Right ventricle myocardium inferior (tissue), 1 donor: ENCODE measurements at places on chromosomes 3 and 15. TPM values are rescaled to one million over a fixed set of nuclear protein-coding genes. Genes with fewer than 3 reads are reported as not detected.

MBD4 gene
- total RNA-seq = 20.2 TPM

DNAH12 gene
- total RNA-seq = not detected

ZSCAN2 gene
- 5.7 TPM for total RNA-seq

FAM81A gene
- total RNA-seq = 11.0 TPM

PRR20G gene
- total RNA-seq = not detected

BCHE gene
- 5.5 TPM for total RNA-seq

PAQR9 gene
- 13.7 TPM for total RNA-seq

CRTC3 gene
- 25.8 TPM for total RNA-seq

SH2D7 gene
- not detected for total RNA-seq

ANKUB1 gene
- total RNA-seq = not detected

TM6SF1 gene
- total RNA-seq = 5.0 TPM

CPLX3 gene
- total RNA-seq = 2.8 TPM

DNA sequence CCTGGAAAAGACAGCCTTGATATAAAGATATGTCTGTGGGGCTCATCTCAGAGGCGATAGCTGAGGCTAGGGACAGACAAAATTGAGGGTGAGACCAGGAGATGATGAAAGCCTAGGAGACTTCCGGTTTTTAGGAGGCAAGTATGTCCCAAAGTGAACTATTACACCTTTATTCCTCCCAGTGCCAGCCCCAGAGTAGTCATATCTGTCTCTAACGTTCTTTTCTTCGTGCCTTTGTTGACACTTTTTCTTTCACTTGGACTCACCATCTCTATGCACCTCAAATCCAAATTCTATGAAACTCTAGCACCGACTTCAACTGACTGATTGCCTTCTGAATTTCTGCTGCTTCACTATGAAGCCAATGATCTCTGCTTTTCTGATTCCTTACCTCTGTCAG is 93.8 kb upstream of the RASGRP1 start:
- no peak for DNase-seq

DNA sequence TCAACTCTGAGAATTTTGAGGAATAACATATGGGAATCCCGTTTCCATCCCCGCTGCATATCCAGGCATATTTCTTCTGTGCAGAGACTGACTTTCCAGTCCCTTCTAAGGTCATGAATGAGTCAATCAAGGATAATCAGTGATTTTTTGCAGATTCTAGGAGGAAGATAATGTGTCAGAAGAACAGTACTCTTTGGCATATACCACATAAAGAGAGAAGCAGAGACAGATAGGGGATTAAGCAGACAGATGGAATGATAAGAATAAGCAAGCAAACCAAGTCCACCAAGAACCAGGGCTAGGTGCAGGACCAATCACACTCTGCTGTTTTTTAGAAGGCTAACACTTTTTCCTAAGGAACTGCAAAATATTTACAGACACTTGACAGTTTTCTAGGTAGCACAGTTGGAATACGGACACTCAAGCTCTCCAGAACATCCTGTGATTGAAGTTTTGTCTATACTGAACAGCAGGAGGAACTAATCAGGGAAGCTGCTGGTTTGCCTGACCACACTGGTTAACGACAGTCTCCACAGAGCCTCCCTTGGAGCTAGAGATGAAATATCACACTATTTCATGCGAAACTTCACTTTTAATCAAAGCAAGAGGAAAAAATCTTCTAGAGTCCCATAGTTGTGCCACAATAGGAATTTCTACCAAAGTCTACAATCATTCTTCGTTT is 450.0 kb upstream of the KCNMB2 start:
- no peak for DNase-seq

GRCh38 chr3:96619475-96619874 is 194.9 kb upstream of the EPHA6 start:
- DNase-seq = peak; percentile 64

GRCh38 chr3:124351430-124352148 is 359.7 kb upstream of the ROPN1 start:
- no peak for DNase-seq

- no peak for DNase-seq
Observed at GRCh38 chr3:141203866-141204265, 27.8 kb upstream of the PXYLP1 start.

GRCh38 chr3:138513090-138513843 is 78.9 kb downstream of the ESYT3 start:
- no peak for DNase-seq

DNA sequence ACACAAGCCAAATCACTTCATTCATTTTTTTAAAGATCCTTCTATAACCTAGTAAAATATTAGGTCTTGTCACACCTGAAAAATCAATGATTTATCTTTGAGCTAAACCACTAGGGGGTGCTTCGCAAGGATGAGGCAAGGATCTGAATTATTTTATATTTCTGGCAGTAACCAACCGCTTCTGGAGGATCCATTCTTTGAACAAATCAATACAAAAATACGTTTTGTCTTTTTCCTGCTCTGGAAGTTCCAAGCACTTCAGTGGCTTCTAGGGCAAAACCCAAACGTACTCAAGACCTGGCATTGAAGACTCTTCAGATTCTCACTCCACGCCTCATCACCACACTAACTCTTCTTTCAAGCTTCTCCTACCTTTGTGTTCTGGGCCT is 486 bp downstream of the LSG1 start:
- DNase-seq = no peak

GRCh38 chr15:90844696-90845095 is 23.7 kb upstream of the FURIN start:
- DNase-seq = no peak

GRCh38 chr3:57179580-57180410 is 14.6 kb upstream of the IL17RD start:
- DNase-seq = no peak

GRCh38 chr15:70528270-70528706 is 235.1 kb downstream of the UACA start:
- DNase-seq = no peak

DNA sequence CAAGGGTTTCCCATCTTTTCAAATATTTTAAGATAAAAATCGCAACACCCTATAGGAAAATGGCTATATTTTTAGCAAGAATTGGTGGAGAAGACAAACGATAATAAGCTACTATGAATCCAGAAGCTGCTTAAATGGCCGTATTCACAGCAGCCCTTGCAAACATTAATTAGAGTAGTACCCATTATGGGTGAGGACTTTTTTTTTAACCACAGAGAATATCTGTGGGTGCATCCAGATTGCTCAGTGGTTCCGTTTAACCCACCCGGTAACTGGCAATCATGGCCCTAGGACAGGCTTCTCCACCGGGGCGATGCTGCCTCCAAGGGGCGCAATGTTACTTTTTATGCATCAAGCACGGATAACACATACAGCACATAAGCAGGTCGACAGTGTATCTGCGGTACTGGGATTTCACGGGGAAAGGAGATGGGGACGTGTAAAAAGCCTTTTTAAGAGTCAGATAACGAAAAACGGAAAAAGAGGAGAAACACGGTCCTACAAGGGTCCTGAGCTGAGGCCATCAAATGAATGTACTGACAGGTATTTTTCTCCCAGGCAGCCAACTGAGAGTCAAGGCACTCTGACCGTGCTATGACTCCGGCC is 968 bp upstream of the TMEM266 start:
- no peak for DNase-seq

DNA sequence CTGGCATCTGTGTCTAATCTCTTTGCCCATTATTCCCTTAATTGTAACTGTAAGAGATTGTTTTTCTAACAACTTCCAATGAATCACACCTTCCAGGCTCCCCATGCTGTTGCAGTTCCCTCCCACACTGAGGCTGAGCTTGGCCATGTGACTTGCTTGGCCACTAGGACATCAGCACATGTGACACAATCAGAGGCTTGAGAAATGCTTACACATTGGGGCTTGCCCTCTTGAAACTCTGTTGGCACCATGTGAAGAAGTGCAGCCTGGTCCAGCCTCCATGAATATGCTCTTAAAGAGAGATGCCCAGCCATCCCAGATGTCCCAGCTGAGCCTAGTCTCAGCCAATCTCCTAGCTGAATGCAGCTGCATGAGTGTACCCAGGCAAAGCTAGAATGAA is 326.8 kb upstream of the SOX2 start:
- DNase-seq = no peak

DNA sequence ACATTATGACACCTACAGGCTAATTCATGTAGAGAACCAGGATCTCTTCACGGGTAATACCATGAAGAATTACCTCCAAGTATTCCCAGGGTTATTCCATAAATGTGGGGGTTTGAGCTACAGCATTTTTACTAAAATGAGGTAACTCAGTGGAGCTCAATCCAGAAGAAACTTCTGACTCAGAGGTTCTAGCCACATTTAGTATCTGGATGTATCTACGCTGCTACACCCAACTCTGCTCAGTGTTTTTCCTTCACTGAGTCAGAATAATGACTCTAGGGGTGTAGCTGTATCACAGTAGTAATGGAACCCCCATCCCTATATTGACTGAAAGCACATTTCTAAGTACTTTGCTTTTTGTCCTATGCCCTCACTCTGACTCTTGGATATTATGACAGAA is 52.4 kb downstream of the COPS2 start:
- no peak for DNase-seq

DNA sequence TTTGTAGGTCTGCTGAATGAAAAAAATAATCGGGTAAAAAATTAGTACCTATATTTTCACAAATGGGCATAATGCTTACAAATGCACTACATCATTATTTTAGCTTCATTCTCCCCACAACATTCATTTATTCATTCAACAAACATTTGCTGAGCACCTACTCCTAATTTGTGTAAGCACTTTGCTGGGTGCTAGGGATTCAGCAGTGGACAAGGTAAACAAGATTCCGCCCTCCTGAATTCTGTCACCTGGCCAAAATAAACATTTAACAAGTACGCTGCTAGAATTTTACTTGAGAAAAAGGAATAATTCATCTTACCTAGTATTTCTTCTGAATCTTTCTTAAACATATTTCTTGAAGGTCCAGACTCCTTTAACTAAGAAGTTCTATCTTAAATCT is 72.1 kb downstream of the TIGIT start:
- no peak for DNase-seq

DNA sequence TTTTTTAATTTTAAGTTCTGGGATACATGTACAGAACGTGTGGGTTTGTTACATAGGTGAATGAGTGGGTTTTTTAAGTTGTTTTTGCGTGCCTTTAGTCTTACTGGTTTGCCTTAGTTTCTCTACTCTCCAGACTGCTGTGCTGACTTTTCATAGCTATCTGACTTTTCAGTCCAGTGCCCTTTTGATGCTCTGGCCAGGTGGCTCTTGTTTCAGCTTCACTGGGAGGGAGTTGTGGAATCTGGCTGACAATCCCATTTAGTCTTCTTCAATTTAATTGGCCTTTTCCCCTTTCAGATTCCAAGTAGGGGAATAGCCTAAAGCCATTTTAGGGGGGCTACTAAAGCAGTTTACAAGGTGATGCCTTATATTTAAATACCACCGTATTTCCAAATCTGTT is 30.1 kb downstream of the FNDC3B start:
- DNase-seq = no peak

DNA sequence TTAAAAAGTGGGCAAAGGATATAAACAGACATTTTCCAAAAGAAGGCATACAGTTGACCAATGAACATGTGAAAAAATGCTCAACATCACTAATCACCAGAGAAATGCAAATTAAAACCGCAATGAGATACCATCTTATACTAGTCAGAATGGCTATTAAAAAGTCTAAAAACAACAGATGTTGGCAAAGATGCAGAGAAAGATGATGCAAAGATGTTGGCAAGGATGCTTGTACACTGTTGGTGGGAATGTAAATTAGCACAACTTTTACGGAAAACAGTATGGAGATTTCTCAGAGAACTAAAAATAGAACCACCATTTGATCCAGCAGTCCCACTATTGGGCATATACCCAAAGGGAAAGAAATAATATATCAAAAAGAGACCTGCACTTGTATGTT is 53.5 kb downstream of the TLNRD1 start:
- no peak for DNase-seq

- DNase-seq = no peak
Observed at GRCh38 chr15:98854496-98854895, 153.1 kb downstream of the PGPEP1L start.

DNA sequence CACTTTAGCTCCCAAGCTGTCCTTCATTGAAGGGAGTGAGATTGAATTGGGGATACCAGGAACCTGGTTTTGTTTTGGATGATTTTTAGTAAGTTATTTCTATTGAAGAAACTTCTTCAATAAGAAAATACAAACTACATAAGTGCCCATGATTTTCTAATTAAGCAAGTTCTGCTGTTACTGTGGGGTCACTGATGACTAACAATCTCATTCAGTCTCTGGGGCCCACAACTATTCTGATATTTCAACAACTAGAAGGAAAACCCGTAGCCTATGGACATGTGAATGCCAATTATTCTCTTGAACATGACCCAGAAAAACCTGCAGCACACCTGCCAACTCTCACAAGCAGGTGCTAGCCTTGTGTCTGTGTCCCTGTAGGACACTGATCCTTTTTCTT is 184.6 kb downstream of the DCLK3 start:
- DNase-seq = no peak

DNA sequence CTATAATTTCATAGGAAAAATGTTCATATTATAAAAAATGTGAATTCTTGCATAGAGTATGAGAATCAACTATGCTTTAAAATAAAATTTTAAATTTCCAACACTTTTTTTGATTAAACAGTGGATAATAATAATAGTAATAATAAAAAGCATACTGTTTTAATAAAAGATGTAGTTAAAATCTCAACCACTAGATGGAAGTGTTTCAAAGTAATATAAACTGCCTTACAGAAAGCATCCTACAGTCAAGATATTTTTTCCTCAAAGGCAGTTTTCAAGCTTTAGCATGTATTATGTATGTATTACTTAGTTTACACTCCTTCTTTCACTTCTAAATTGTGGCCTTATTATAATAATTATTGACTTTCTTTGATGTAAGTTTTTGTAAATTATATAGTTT is 217.5 kb downstream of the CHL1 start:
- DNase-seq = no peak

- no peak for DNase-seq
Observed at GRCh38 chr3:193843474-193844301, 250.7 kb downstream of the OPA1 start.

DNA sequence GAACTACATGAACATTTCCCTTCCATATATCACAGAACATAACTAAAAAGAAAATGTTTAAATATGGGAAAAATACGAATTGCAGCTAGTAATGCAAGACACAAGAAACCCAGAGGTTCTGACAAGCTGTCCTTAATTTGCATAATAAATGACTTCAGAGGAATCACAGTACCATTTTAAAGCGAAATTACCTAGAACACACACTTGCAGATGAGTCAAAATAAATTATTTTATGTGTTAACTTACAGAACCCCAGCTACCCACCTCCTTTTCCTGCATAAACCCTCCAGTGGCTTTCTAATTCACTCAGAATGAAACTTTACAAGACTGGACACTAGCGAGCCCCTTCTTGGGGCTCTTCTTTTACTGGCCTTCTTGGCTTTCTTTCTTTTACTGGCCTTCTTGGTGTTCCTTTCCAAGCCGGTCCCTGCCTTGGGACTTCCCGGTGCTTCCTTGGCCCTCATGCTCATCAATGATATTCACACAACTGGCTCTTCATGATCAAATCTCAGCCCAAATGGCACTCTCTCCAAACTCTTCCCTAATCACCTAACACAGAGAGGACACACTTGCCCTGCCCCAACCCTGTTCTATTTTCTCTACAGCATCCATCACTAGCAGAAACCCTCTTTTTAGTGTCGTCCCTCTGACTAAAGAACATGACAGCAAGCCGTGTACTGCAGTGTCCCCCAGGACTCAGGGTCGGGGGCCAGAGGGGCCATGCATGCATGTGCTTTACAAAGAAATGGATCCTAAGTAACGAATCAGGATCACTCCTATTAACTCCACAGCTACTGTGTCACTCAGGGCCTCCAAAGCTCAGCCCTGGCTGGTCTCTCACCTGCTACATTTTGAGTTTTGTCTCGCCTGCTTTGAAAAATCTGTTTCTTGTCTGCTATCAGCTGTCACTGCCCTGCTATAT is 4.8 kb downstream of the CHSY1 start:
- no peak for DNase-seq

- no peak for DNase-seq
Observed at GRCh38 chr3:169686874-169687273, 23.4 kb upstream of the MECOM start.
